Activated naive CD8-positive, alpha-beta T cell treated with anti-CD3 and anti-CD28 coated beads for 36 hours (primary cell): ENCODE measurements at places on chromosomes 4 and X. TPM values are rescaled to one million over a fixed set of nuclear protein-coding genes. Genes with fewer than 3 reads are reported as not detected.

The GNL3L gene
- total RNA-seq: 91.2 TPM

- DNase-seq: no peak
These were observed 32.7 kb downstream of the RBMX start for GRCh38 chrX:136847874-136848273.

- DNase-seq: no peak
These were observed 672.2 kb upstream of the AMOT start for GRCh38 chrX:113512700-113513395.

The CLTRN gene
- 0.52 TPM for total RNA-seq

DNA sequence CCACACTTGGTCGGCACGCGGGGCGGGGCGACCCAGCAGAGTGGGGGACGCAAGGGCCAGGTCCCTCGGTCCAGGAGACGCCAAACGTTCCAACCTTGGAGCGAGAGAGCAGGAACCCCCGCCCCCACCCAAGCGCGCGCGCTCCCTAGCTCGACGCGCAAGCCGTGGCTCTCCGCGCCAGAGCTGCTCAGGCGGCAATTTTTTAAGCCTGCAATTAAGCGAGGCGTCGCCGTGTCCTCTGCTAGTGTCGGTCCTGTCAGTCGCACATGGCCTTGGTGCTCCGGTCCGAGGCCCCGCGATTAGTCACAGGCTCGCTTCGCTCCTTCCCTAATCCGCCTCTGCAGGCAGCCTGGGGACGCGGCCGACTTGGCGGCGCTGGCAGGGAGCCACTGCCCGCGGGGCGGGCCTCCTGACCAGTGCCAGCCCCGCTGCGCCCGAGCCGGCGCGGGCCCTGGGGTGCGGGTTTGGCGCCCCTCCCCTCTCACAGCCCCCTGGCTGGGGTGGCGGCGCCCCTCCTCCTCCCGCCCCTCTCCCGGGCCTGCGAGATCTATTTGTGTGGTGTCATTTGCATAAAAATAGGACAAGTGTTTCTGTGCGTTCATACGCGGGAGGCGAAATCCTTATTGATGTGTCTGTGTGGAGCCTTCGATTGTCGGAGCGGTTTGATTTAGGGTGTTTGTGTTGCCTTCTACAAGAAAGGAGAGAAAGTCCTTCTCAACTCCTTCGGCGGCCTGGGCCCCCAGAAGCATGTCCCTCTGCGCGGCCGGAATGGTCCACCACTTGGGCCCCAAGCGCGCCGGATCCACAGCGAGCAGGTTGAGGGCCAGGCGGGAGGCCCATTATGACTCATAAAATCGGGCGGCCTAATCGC is 9.8 kb upstream of the BCOR start:
- DNase-seq: no peak

The ASB5 gene
- total RNA-seq: not detected

DNA sequence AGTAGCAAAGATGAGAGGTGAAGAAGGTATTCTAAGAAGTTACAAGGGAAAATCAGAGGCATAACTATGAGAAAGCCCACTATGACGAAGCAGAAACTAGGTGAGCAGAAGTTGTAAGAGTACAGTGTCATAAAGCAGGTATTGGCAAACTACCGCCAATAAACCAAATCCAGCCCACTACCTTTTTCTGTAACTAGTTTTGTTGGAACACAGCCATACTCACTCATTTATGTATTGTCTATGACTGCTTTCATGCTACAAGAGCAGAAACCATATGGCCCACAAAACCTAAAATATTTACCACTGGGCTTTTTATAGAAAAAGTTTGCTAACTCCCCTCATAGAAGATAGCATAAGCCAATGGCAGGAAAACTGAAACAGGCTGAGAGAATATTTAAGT is 31.8 kb upstream of the ZCCHC13 start:
- DNase-seq: no peak

- no peak for DNase-seq
These were observed 64.2 kb upstream of the MAP3K15 start for GRCh38 chrX:19579485-19579884.

The MAGEA8 gene
- total RNA-seq: not detected

DNA sequence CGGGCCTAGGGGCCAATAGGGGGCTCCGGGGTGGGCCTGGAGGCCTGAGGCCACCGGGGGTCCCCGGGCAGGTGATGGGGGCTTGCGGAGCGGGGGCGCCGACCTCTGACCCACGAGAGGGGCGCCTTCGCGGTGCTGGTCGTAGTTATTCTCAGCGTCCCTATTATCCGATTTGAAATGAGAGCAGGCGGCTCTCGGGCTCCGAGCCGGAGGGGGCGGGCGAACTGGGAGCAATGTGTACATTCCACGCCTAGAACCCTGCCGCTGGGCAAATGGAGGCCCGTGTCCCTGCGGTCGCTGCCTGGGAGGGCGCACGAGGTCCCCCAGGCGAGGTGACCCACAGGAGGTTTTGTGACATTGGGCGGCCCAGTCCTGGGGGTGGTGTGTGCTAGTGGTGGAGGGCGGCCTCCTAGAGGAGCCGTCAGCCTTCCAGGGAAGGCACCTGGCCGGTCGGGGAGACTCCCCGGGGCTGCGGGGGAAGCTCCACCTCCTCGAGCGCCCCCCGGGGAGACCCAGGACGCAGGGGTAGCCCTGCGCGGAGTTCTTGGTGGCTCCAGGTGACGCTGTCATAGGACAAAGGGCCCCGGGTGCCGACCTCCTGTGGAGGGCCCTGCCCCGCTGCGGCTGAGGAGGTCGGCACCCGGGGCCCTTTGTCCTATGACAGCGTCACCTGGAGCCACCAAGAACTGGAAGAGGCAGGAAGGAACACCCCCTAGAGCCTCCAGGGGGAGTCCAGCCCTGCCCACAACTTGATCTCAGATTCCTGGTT is 102.6 kb upstream of the PRKX start:
- peak; percentile 40 for DNase-seq

DNA sequence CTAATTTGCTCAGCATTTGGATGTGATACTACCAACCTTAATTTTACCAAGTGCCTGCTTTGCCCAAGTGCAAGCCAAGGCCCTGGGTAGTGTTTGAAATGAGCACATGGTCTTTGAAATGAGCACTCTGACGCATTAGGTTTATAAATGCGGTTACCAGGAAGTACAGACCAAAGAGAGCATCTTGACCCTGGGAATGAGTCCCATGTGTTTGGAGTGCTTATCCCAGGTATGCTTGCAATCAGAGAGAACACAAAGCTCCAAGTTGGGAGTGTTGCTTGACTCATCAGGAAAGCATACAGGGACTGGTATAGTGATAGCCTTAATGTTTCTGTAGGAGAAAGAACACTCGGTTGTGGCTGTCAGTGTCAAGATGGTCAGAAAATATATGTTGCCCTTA is 203.6 kb upstream of the MAMLD1 start:
- DNase-seq: no peak

The SLC2A9 gene
- 1.1 TPM for total RNA-seq

DNA sequence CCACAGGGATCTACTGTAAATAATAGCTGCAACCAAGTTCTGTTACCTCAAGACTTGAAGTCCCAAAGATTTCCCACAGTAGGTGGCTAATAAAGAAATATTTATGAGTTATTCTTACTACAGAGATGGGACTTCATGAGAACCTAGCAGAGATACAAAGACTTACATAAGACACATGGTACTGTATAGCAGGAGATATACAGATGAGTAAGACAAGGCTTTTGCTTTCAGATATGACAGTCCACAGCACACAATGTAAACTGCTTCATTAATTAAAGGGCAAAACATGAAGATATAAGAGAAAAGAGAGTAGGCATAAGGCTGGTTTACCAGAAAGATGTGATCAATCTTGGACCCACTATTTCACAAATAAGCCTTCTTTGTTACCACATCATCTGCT is 6.6 kb downstream of the ANKRD17 start:
- DNase-seq: no peak

DNA sequence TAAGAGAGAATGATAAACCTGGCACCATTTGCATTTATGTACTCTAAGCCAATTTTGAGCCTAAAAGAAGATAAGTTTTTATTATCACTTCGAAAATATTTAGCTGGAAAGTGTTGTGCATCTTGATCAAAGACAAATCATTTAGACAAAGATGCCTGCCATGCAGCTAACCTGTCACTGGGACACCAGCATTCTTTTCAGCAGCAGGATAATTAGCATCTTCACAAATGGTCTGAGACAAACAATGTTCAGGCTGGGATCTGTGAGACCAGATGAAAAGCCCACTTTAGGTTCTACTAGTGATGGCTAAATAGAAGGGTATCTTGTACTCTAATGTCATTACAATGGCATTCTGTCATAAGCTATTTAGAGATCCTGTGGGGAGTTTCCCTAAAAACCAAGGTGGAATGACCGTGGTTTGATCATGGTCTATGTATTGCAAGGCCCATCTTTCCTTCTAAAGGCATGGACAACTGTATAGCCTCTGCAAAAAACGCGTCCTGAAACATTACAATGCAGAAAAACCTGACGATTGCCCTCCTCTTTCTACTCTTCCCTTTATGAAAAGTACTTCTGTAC is 7.2 kb downstream of the PRDM8 start:
- DNase-seq: no peak

The PABPC1L2B gene
- total RNA-seq: not detected

DNA sequence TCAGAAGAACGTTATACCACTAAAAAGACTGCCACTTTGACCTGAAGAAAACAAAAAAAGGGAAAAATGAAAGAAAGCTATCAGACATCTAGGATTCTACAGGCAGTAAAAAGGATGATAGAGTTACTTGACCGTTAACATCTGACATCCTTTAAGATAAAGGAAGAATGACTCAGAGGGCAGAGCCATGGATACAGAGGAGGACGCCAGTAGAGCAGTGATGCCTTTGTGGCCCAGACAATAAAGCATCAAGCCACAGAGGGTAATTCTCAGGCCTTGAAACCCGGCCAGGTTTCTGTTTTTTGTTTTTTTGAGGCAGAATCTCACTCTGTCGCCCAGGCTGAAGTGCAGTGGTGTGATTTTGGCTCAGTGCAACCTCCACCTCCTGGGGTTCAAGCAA is 9.5 kb upstream of the BEX1 start:
- DNase-seq: no peak
